ENCODE measurements at places on chromosomes 13 and 19. TPM values are rescaled to one million over a fixed set of nuclear protein-coding genes. Genes with fewer than 3 reads are reported as not detected.
A peak's percentile ranks its signal among the peaks of the same experiment; 100 is the strongest.

Gene CDX2
- not detected for total RNA-seq

Gene ZIC2
- total RNA-seq: not detected

Gene ZNF132
- 4.9 TPM for total RNA-seq

Gene PINLYP
- total RNA-seq: 13.8 TPM

Gene FSD1
- 10.9 TPM for total RNA-seq

Gene NRTN
- total RNA-seq: 0.26 TPM

Gene FGF9
- 2.3 TPM for total RNA-seq

Gene LRRC25
- total RNA-seq: 0.26 TPM

GRCh38 chr13:38415233-38415632 lies 65.6 kb downstream of the UFM1 start:
- DNase-seq: no peak

DNA sequence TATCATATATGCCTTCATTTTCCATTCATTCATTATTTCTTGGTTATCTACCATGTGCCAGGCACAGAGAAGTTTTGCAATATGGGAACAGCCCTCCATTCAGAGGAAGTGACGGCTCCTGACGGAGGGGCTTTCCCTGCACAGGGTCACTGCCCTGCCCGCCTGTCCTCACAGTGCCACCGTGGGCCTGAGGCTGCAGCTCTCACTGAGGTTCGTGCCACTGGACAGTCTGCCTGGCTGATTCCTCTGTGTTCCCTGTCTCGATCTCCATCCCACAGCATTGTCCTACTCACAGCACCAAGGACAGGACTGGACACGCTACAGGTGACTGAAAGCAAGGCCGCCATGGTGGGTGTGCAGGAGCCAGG lies 92.7 kb downstream of the TSHZ3 start:
- no peak for DNase-seq

DNA sequence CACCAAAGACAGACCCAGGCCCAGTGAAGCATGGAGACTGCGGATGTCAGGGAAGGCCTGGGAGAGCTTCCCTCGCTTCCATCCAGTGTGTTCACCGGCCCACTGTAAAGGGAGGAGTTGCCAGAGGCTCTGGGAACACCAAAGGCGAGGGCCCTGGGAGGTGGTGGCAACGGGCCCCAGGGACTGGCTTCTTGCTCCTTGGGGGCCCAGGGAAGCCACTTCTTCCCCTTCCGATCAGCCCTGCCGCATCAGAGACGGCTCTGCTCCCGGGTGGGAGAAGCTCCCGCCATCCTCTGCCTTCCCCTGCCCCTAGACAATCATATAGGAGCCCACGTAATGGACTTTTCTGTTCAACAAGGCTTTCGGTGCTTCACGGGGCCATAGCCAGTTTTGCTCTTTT lies 83.4 kb upstream of the GPR183 start:
- DNase-seq: no peak

GRCh38 chr13:94177041-94177440 lies 302.4 kb downstream of the DCT start:
- DNase-seq: no peak

GRCh38 chr13:113937073-113937472 lies 36.8 kb downstream of the C13orf46 start:
- DNase-seq: no peak

GRCh38 chr13:46759846-46760245 lies 37.1 kb downstream of the ESD start:
- DNase-seq: no peak

DNA sequence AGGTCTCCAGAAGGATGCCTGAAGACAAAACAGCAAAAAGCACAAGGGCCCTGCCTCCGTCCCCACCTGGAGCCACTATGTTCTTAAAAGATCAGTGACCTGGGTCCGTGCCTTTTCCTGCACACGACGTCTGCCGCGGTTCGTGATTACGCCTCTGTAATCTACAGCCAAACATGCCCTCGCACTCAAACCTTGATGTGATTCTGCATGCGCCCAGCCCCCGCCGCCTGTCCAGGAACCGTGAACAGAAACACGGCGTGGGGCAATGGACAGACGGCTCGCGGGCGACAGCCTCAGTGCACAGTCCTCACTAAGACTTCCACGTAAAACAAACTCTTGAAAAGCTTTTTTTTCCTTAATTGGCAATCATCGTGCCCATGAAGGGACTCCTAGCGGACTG lies 15.5 kb downstream of the C13orf46 start:
- DNase-seq: no peak

DNA sequence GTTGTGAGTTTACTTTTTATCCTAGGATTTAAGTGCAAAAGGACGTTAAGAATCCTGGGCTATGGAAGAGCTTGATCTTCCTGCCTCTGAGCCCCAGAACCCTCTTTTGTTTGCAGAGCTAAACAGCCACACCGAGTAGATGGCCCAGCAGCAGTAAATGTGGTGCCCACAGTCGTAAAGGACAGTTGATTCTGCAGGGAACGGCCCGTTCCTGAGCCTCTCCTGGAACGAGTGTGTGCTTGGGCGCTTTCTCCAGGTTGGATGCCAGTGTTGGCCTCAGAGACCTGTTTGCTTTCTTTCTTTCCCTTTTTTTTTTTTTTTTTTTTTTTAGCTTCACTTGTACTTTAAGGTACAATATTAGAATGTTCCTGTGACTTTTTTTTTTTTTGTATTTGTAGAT lies 41.7 kb downstream of the SPATA13 start:
- no peak for DNase-seq

DNA sequence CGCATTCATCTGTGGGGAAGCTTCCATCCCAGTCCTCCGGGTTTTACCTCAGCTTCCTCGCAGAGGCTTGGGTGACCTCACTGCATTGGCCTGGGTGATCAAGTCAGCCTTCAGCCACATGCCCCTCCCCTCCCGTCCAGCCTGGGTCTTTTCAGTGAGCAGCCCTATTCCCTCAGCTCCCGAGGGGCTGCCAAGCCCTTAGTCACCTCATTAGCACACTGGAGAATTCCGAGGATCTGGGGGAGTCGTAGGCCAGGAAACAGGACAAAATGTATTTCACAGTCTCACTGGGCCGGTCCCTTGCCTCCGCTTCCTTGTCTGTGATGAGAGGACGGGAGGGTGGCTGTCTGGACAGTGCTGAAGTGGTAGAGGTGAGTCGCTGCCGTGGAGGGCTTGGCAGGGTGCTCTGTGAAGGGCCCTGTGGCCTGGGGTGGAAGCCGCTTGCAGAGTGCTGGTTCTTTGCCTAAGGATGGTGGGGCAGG lies 19.9 kb downstream of the KDM4B start:
- DNase-seq: no peak

- DNase-seq: no peak
These were observed 28.3 kb downstream of the CNMD start for GRCh38 chr13:52711286-52711685.

- no peak for DNase-seq
These were observed 120.0 kb downstream of the EFNB2 start for GRCh38 chr13:106415442-106415841.

DNA sequence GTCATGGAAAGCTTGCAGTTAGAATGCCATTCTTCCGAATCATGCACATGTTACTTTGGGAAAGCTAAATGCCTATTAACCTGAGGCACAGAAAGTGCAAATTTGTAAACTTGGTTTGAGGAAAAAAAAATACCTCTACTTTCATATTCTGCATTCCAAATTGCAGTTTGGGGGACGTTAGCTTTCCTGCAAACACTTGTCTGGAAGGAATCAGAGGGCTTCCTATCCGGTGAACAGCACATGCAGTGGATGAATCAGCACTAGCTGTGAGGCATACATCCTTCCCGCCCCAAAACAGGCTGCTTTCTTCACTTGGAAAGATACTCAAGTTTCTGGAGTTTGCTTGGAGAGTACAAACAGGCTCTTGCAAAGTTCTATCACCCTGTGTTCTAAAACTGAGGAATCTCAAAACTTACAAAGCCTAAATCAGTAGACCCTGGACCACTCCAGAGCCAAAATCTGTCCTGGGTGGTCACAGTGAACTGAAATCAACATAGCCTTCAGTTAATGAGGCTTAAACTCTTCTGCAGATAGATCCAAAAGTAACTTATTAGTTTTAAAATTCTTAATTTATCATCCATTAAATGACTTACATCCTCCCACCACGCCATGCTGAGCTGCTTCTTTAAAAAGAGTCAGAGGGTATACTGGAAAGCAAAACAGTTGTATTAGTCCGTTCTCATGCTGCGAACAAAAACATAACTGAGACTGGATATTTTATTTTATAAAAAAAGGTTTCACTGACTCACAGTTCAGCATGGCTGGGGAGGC lies 802.3 kb upstream of the ARGLU1 start:
- no peak for DNase-seq

DNA sequence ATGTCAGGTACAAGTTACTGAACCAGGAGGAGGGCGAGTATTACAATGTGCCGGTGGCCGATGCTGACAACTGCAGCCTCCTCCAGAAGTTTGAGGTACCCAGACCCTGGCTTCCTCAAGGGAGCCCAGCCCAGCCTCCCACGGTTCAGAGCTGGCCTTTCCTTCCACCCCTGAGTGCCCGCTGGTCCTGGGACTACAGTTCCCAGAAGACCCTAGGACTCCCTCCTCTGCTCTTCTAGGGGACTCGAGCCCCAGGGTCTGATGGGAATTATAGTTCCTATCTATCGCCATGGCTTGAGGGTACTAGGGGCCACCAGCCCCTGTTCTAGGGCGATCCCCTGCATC lies 11.0 kb downstream of the PRKCG start:
- no peak for DNase-seq

GRCh38 chr13:112391746-112392145 lies 15.6 kb downstream of the SPACA7 start:
- no peak for DNase-seq

GRCh38 chr19:45568732-45569131 lies 15.9 kb downstream of the OPA3 start:
- DNase-seq: no peak

- DNase-seq: no peak
These were observed 135.1 kb upstream of the FRY start for GRCh38 chr13:31896427-31896826.

- DNase-seq: peak; percentile 61
These were observed 5.0 kb downstream of the ZSCAN5A start for GRCh38 chr19:56309511-56310185.

DNA sequence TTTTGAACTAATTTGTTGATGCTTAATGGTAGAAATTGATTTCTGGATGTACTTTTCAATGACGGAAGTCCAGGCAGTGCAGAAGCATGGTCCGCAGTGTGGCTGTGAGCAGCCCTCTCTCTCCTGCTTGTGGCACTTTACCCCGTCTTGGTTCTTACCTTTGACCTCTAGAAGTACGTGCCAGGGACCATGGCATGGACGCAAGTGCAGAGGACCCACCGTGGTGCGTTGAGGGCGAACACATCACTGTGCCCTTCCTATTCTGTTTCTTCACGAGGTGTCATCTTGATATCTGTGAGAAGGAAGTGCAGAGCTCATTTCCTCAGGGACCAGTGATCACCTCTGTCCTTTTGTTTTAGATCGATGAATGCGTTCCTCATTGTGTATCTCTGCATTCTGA lies 135.2 kb downstream of the ATP11A start:
- no peak for DNase-seq

DNA sequence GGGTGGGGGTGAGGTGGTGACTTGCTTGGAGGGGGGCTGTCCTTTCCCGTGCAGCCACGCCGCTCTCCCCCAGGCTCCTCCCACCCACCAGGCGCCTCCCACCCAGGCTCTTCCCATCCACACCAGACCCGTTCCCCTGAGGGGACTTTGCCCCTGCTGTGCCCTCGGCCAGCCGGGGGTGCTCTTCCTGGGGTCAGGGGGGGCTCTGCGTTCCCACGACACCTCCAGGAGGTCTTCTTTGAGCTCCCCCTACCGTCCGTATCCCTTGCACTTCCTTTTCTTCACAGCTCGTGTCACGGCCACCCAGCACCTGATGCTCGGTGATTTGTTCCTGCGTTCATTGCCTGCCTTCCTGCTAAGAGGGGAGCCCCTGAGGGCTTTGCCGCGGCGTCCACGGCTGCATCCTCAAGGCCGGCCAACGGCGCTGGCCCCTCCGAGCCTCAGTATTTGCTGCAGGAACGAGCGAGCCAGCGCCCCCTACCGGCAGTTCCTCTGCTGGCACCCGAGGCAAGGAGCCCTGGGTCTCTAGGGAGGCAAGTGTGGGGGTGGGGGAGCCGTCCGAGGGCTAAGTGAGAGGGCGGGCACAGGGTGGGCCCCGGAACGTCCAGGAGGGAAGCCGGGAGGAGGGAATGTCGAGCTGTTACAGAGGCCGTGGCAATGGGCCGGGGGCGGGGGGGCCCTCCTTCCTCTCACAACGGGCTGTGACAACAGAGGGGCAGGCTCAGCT lies 11.8 kb downstream of the LRRC4B start:
- peak; percentile 48 for DNase-seq

- DNase-seq: peak; percentile 76
These were observed at the start of gene ZNF541 for GRCh38 chr19:47573071-47574026. Gene ZNF541 (minus strand): TSS chr19:47573148. CDS start chr19:47555856, 17,292 bp downstream.

DNA sequence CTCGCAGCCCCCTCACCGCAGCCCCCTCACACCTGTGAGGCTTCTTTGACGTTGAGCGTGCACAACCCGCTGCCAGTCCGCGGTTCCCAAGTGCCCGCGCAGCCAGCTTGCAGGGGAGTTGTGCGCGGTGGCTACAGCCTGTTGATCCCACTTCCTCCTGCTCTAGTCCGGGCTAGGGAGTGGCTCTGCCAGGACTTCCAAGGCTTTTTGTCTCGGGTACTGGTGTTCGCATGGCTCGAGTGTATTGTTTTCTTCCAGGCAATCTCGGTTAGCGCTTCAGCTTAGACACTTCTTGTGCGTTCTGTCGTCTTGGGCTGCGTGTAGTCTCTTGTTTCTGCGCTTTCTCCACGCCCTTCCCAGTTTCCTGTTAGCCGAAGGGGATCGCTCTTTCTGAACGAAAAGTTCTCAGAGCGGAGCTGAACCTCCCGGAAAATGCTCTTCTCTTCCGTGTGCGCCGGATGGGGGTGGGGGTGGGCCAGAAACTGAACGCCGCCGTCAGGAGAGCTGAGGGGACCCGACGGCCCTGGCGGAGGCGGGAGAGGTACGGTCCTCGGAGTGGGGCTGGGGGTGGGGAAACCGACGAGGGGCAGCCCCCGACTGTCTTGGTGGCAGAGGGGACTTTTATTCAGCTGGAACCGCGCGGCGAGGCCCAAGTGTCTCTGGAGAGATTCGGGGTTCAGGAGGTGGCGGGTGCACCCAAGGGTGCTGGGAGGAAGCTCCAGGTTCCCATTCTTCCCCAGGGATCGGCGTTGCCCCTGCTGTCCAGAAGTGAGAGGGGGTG lies 697 bp upstream of the DGKH start:
- no peak for DNase-seq

- no peak for DNase-seq
These were observed 1321.8 kb upstream of the PCDH9 start for GRCh38 chr13:68551701-68552522.

DNA sequence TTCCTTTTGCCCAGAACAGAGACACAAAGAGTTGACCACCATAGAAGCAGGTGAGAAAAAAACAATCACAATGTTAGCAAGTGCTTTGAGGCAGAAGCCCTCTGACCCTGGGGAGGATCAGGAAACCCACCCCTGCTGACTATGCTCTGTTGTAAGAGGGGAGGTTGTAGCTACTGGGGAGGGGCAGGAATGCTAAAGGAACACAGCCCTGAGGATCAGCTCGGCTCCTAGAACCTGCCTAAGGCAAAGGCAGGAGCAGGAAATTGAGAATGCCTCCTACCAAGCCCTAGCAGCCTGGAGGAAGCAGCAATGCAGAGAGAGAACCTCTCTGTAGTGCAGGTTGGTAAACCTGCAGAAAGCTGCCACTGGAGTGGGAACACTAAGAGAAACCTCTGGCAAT lies 624.0 kb upstream of the KLF12 start:
- DNase-seq: no peak

- DNase-seq: no peak
These were observed 49.9 kb downstream of the ERICH4 start for GRCh38 chr19:41492843-41493242.
